ENCODE measurements at places on chromosomes 11 and 22. TPM values are rescaled to one million over a fixed set of nuclear protein-coding genes. Genes with fewer than 3 reads are reported as not detected.

VPS26B gene
- total RNA-seq, result 43.7 TPM

FAM83F gene
- total RNA-seq, result 35.6 TPM

OR6T1 gene
- not detected for total RNA-seq

DNA sequence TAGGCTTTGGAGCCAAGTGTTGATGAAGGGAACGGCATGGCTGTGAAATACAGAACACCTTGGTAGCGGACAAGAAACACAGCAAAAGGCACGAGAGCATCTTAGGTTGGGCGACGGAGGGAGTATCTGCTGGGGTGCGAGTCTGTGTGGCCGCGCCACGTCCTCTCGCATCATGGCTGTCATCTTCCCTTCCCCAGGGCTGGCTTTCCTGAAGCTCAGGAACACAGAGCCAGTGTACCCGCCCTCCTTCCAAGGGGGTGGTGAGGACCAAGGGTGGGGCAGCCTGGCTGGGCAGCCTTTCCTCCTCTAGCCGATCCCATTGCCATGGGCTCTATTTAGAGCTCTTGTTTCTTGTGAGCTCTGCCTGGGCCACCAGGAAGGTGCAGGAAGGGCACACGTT lies 154.4 kb downstream of the FEZ1 start:
- no peaks in the 10 kb centered on the region for H3K36me3 ChIP-seq
- H3K27me3 ChIP-seq, result no peaks in the 10 kb centered on the region
- H3K27ac ChIP-seq, result peak overlapping the region; percentile 87

CDPF1 gene
- 34.4 TPM for total RNA-seq

GRCh38 chr11:21195995-21196394 lies 526.6 kb downstream of the NELL1 start:
- no peaks in the 10 kb centered on the region for H3K27me3 ChIP-seq
- H3K27ac ChIP-seq, result no peak overlapping the region
- no peak overlapping the region for H3K4me3 ChIP-seq
- H3K36me3 ChIP-seq, result no peaks in the 10 kb centered on the region
- H3K4me1 ChIP-seq, result no peaks in the 10 kb centered on the region

DNA sequence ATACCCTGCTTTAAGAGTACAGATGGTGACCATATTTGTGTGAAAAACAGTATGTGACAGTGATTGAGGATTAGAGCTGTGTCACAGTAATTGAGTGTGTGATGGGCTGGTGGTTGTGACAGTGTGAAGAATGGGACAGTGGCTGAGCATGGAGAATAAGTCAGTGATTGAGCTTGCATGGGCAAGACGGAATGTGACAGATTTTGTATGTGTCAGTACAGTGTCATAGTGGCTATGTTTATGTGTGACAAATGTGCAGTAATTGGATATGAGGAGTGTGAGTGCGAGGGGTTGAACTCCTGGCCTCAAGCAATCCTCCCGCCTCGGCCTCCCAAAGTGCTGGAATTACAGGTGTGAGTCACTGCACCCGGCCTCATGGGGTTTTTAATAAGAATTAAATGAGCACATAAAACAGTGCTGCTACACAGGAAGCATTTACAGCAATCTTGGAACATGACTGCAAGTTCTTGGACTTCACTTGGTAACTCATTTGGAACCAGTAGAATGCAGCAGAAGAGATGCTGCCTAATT lies 583 bp upstream of the RRAS2 start:
- H3K4me3 ChIP-seq, result peak overlapping the region; percentile 67
- H3K36me3 ChIP-seq, result no peaks in the 10 kb centered on the region
- H3K27me3 ChIP-seq, result no peaks in the 10 kb centered on the region
- H3K27ac ChIP-seq, result no peak overlapping the region

GRCh38 chr22:27668828-27669797 lies 132.4 kb downstream of the MN1 start:
- DNase-seq, result peak; percentile 18
- no peaks in the 10 kb centered on the region for H3K27me3 ChIP-seq
- H3K4me3 ChIP-seq, result no peak overlapping the region

- H3K27ac ChIP-seq, result peak overlapping the region; percentile 17
- H3K4me1 ChIP-seq, result no peaks in the 10 kb centered on the region
- peak; percentile 23 for DNase-seq
- H3K27me3 ChIP-seq, result no peaks in the 10 kb centered on the region
- H3K4me3 ChIP-seq, result no peak overlapping the region
Measured at GRCh38 chr11:13222285-13222684, 55.3 kb upstream of the BMAL1 start.

GRCh38 chr11:120622189-120622875 lies 110.8 kb downstream of the GRIK4 start:
- H3K4me3 ChIP-seq, result no peak overlapping the region
- peak; percentile 61 for DNase-seq
- H3K27me3 ChIP-seq, result no peaks in the 10 kb centered on the region
- H3K36me3 ChIP-seq, result no peaks in the 10 kb centered on the region
- peak overlapping the region; percentile 61 for H3K27ac ChIP-seq
- peaks cover 11% of the 10 kb centered on the region for H3K4me1 ChIP-seq

TRPC6 gene
- 28.4 TPM for total RNA-seq

ART1 gene
- total RNA-seq, result not detected

GRCh38 chr11:134543241-134543640 lies 131.2 kb upstream of the B3GAT1 start:
- no peak for DNase-seq
- H3K4me3 ChIP-seq, result no peak overlapping the region
- peaks cover under 1% of the 10 kb centered on the region for H3K4me1 ChIP-seq
- no peaks in the 10 kb centered on the region for H3K36me3 ChIP-seq
- H3K27me3 ChIP-seq, result no peaks in the 10 kb centered on the region
- no peak overlapping the region for H3K27ac ChIP-seq

DNA sequence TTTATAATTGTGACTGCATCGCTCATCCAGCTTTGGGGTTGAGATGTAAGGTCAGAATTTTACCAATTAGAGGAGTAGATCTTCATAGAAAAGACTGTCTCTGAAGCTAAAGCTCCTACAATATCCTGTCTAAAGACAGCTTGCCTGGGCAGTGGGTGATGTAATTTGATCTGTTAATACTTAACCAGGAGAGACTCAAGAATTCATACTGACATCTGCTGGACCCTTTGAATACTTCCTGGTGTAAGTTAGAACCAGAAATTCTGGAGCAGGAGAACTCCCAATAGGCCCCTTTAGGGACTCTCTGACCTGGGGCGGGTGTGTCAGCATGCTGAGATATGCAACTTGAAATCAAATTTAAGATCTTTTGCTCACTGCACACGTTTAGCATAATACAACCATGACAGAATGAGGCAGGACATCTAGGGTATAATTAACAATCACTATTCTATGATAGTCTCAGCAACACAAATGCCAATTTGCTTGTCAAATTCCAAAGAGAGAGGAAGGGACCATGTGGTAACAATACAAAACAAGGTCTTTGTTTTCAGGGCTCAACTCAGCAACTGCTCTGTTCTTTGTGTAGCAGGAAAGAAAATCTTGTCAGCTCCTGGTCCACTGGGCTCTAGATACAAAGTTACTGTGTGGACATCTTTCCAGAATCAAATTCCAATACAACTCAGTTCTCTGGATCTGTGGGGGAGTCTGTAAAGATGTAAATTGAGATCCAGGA lies 143.9 kb downstream of the INSC start:
- H3K36me3 ChIP-seq, result no peaks in the 10 kb centered on the region
- DNase-seq, result no peak
- no peaks in the 10 kb centered on the region for H3K4me1 ChIP-seq
- H3K27me3 ChIP-seq, result no peaks in the 10 kb centered on the region
- H3K4me3 ChIP-seq, result no peak overlapping the region

DNA sequence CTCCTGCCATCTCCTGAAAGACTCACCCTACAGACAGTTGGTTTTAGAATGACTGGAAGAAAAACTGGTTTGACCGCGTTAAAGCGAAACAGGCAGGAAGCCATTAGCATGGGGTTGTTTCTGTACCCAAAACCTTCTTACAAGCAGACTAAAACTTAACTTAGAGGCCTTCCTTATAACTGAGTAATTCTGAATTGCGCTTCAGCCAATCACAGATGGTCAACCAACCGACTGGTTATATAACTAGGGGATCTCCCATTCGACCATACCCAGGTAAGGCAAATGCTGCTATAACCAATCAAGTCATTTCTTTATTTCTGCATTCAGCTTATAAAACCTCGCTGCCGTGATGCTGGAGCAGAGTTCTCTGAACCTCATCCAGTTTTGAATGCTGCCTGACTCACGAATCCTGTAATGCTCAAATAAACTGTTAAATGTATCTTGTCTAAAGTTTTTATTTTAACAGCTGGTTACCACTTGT lies 87.8 kb upstream of the DRD2 start:
- H3K4me1 ChIP-seq, result no peaks in the 10 kb centered on the region
- DNase-seq, result no peak
- no peaks in the 10 kb centered on the region for H3K36me3 ChIP-seq

GRCh38 chr11:3903207-3903896 lies 47.9 kb downstream of the STIM1 start:
- H3K36me3 ChIP-seq, result no peaks in the 10 kb centered on the region
- H3K4me3 ChIP-seq, result no peak overlapping the region
- H3K4me1 ChIP-seq, result peaks cover 37% of the 10 kb centered on the region
- no peak overlapping the region for H3K27ac ChIP-seq
- DNase-seq, result no peak

All from thyroid gland (tissue), 4 donors.